Cardiac septum (tissue), 1 donor: ENCODE measurements at places on chromosomes 4 and X.

- DNase-seq: no peak
Observed at GRCh38 chr4:187139141-187139540, 415.5 kb upstream of the FAT1 start.

- no peak for DNase-seq
Observed at GRCh38 chr4:11532138-11532537, 103.4 kb upstream of the HS3ST1 start.

- DNase-seq: no peak
Observed at GRCh38 chrX:130253916-130254315, 14.8 kb downstream of the ZNF280C start.

DNA sequence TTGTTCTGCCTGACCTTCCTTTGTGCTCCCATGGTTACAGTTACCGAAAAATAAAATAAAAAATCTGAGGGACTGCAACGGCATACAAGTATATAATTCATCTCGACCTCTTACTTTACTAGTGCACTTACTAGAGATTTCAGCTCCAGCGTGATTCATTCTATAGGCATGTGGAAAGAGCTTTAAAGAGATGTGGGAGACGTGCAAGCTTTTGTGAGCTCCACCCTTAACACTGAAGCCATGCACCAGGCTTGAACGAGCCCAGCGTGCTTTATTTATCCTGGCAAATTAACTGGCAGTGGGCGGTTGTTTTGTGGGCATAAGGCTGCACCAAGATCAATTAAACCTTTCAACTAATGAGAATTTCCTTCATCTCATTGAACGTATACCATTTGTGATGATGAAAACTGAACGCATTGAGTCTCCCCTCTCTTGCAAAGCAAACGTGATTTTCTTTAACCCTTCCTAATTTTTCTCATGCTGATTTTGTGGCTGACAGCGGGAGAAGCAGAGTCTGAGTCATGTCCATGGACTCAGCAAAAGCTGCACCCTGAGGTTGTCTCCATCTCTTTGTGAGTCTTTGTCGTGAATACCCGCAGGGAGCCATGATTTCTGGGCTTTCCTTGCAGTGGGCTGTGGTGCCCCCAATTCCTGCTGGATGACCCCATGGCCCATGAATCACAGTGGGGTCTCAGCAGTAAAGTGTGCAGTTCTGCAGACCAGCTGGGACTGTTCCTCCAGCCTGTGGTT, 60.1 kb downstream of the MXRA5 start:
- no peak for DNase-seq
